ENCODE measurements at places on chromosomes 7 and 10. TPM values are rescaled to one million over a fixed set of nuclear protein-coding genes. Genes with fewer than 3 reads are reported as not detected.

DNA sequence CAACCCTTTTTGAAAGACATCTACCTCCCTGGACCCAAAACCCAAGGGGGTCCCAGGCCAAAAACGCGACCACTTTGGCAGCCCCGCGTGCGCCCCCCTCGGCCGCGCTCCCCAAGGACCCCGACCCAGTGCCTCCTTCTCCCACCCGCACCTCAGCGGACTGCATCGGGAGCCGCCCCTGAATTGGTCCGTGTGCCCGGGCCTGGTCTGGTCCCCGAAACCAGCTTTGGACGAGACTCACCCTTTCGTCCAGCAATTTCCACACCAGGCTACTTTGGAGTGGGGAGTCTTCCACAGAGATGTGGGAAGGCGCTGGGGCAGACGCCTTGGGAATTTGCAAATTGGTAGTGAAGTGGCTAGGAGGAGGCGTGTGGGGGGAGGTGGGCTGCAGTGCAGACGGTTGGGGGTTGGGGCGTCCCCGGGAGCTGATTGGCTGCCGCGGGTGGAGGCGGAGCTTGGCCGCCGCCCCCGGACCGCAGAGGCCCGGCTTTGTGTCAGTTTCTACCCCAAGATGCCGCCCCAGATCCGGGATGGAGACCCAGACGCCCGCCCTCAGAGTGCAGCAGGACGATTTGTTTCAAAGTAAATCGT lies 16.9 kb downstream of the TCAF1 start:
- H3K36me3 ChIP-seq: no peaks in the 10 kb centered on the region
- H3K27ac ChIP-seq: no peak overlapping the region

DNA sequence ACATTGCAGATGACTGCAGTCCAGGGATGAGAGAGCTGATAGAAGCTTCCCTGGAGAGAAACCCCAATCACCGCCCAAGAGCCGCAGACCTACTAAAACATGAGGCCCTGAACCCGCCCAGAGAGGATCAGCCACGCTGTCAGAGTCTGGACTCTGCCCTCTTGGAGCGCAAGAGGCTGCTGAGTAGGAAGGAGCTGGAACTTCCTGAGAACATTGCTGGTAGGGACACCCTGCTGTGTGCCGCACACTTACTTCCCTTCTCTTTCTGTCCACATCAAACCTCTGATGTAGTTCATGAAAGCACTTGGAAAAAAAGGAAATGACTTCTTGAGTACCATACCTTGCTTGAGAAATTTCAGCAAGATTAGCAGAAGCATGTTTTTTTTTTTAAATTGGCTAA lies 25.3 kb downstream of the MAP3K8 start:
- no peak overlapping the region for H3K27ac ChIP-seq
- no peaks in the 10 kb centered on the region for H3K27me3 ChIP-seq
- no peak overlapping the region for H3K4me3 ChIP-seq

- DNase-seq: no peak
- no peaks in the 10 kb centered on the region for H3K36me3 ChIP-seq
- H3K27ac ChIP-seq: no peak overlapping the region
- H3K4me3 ChIP-seq: no peak overlapping the region
Observed at GRCh38 chr10:115171392-115171960, 78.3 kb downstream of the ATRNL1 start.

DNA sequence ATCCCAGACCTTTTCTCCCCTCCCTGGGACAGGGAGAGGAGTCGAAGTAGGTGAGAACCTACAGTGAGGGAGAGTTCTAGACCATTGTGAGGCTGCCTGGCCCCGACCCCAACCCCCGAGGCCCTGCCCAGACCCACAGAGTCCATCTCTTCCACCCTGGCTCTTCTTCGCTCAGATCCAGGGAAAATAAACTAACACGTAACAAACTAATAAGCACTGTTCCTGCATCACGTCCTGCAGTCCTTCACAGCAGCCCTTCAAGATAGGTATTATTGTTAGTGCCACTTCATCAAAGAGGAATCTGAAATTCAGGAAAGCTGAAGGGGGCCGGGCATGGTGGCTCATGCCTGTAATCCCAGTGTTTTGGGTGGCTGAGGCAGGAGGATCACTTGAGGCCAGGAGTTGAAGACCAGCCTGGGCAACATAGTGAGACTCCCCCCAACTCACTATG lies at the start of gene SPACDR:
Gene SPACDR, minus strand, starts transcription at position 51 of the 451 bp plus-strand sequence. CDS start 235 bp downstream, outside the sequence.
- no peaks in the 10 kb centered on the region for H3K27me3 ChIP-seq
- peaks cover 3% of the 10 kb centered on the region for H3K4me1 ChIP-seq
- DNase-seq: no peak

The PSD gene
- total RNA-seq: 2.5 TPM
